ENCODE measurements at places on chromosomes 12 and 14.

DNA sequence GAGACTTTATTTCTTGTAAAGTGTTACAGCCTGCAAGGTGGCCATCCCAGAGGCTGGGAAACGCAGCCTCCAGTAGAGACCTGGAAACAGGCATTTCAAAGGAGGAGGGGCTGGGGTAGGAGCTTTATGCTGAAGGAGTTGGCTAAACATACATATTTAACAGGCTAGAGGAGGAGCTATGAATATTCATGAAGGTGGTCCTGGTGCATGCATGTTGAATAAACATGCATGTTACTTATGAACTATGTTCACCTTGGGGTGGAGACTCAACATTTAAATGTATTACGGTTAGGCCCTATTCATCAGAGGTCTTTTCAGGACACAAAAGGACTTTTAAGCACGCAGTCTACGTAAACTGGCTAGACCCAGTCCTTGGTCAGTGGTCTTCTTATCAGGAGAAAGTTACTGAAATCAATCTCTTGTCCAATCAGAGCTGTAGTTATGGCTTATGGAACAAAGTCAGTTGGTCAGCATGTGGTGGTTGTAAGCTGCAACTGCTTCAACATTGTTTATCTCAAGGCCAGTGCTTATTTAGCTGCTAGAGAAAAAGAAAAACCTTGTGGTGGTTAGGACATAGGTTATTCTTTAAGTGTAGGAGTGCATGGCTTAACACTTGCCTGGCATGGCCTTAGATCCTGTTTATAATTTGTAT, 11.4 kb upstream of the ARF6 start:
- no peak for DNase-seq

DNA sequence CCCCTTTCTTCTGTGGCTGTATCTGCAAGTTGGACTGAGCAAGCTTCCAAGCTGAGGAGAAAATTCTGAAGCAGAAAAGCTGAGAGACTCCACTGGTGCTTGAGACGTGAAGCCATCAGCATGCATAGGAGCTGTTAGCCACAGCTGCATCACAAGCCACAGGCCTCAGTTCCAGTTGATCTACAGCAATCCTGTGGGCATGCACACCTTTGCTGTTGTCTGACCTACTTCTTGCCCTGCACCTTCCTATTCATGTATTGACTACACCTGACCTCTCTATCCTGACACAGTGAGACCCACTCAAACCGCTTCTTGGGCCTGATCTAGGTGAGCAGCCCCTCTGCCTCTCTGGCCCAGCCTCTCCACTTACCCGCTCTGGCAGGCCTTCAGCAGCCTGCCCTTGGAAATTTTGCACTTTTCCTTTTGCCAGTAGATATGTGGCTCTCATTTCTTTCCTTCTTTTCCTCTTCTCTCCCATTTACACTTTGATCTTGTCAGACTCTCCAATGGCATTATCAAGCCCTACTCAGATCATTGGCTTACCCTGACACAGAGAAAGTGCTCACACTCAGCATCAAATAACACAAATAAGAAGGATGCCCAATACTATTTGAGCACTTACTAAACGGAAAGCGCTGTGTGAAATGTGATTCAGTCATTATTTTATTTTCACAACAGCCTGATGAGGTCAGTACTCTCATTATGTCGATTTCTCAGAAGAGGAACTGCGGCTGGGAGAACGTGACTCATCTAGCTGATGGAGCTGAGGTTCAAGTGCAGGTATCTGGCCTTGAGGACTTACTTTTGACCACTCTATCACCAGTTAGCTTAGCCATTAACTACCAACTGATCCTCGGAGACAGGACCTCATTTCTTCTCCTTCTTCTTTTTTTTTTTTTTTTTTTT, 21.9 kb upstream of the PTGR2 start:
- DNase-seq, result no peak

GRCh38 chr14:90796329-90796728, 19.9 kb downstream of the TTC7B start:
- DNase-seq, result no peak

GRCh38 chr14:54901380-54902142, 1.1 kb downstream of the GCH1 start:
- no peak for DNase-seq

DNA sequence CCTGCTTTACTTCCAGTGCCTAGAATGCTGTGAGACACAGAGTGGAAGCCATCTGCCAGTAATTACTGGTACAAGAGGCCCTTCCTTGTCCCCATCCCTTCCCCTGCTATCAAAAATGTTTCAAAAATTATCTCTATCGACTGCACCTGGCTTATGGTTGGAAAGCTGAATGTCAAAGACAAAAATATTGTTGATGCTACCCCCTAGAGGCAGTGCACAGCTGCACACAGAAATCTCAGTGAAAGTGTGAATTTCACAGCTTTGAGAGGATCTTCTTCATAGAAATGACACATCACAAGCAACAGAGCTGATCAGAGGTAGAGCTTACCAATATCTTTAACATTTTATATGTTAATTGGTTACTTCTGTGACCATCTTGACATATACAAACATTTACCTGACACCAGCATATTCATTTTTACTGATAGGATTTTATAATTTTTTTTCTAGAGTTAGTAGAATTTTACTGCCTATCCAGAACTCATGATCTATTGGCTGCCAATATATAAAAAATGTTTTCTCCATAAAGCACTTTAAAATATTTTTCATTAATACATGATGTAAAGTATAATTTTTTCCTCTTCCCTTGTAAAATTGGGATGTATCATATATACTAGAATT, 138.0 kb downstream of the AACS start:
- DNase-seq, result no peak

Data from activated T-helper 1 cell treated with anti-CD3 and anti-CD28 coated beads, Interleukin-2, amount 50 U/mL, for 16 hours (primary cell).